ENCODE measurements at places on chromosomes 2 and 18. TPM values are rescaled to one million over a fixed set of nuclear protein-coding genes. Genes with fewer than 3 reads are reported as not detected.

DNA sequence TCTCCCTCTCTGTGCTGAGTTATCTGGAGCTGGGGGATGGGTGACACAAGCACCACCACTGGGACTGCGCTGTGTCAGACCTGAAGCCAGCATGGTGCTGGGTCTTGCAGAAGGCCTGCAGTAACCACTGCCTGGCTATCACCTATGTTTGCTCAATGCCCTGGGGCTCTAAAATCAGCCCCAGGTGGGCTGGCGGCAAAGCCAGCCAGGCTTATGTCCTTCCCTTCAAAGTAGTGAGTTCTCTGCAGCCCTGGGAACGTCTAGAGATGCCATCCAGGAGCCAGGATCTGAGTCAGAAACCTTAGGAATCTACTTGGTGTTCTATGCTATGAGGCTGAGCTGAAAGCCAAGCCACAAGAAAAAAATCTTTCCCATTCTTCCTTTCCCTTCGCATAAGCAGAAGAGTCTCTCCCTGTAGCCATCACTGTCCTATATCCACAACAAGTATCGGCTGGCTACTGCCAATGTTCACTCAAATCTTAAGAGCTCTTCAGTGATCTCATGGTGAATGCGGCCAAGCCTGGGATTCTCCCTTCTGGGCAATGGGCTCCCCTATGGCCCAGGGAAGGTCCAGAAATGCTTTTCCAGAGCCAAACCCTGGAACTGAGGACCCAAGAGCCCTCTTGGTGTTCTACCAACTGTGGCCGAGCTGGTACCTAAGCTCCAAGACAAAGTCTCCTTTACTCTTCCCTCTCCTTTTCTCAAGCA is 248.7 kb downstream of the ZNF385B start:
- H3K4me3 ChIP-seq: no peak overlapping the region
- peaks cover under 1% of the 10 kb centered on the region for H3K4me1 ChIP-seq
- H3K27me3 ChIP-seq: no peaks in the 10 kb centered on the region
- DNase-seq: no peak

DNA sequence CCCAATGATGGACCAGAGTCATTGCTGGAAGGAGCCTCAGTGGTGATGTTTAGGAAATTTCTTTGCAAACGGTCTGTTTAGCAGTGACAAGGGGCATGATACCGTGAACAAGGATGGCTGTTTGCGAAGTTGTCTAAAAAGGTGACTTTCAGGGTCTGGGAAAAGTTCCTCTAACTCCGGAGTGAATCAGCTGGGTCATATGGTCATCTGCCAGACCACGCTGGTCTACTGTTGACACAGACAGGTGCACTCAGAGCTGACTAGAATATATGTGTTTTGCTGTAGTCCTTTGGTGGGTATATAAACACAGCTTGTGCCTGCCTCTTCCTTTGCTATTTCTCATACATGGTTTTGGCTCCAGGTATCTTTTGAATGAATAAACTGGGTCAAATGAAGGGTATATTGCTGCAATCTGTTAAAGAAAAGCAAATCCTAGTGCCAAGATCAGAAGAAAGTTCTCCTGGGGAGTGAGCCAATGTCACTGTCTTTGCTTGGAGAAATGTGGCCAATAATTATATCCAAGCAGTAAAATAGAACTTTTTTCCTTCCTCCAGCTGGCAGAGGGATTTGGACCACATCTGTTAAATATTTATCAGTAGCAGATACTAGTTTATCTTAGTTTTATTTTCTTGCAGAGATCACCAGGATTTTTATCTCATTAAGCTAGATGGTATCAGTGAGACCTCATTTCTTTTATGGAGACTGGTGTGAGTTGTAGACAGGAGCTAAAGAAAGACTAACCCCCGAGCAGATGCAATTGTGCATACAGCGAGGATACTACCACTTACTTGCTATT is 286.0 kb downstream of the TRIB2 start:
- H3K27ac ChIP-seq: no peak overlapping the region
- H3K4me3 ChIP-seq: no peak overlapping the region
- no peaks in the 10 kb centered on the region for H3K4me1 ChIP-seq
- no peaks in the 10 kb centered on the region for H3K27me3 ChIP-seq
- no peaks in the 10 kb centered on the region for H3K36me3 ChIP-seq

GRCh38 chr18:7479756-7480155 is 87.4 kb upstream of the PTPRM start:
- H3K27me3 ChIP-seq: no peaks in the 10 kb centered on the region
- no peaks in the 10 kb centered on the region for H3K36me3 ChIP-seq
- no peak for DNase-seq
- H3K4me3 ChIP-seq: no peak overlapping the region
- no peaks in the 10 kb centered on the region for H3K4me1 ChIP-seq

RAX gene
- not detected for total RNA-seq

GRCh38 chr2:119735565-119735964 is 24.2 kb upstream of the PTPN4 start:
- no peak for DNase-seq
- no peak overlapping the region for H3K27ac ChIP-seq
- no peak overlapping the region for H3K4me3 ChIP-seq
- no peaks in the 10 kb centered on the region for H3K4me1 ChIP-seq

- no peak for DNase-seq
- no peaks in the 10 kb centered on the region for H3K4me1 ChIP-seq
- no peaks in the 10 kb centered on the region for H3K27me3 ChIP-seq
- H3K36me3 ChIP-seq: no peaks in the 10 kb centered on the region
- H3K27ac ChIP-seq: no peak overlapping the region
Measured at GRCh38 chr18:46374850-46375249, 270.7 kb downstream of the HAUS1 start.

DNA sequence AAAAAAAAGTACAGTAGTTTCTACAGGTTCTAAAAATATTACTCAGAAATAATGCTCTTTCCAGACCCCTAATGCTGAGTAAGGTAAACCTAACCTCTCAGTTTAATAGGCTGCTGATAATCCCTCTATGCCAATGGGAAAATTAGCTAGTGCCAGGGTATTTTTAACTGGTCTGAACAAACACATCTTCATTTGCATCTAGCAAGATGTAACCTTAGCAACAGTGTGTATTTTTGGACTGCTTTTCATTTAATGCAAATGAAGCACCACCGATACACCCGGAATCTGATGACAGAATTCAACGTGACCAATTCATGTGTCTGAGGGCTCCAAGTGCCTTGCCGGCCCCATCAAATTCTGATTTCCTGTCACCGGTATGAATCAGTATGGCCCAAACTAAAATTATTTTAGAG is 47.4 kb upstream of the CYRIA start:
- no peaks in the 10 kb centered on the region for H3K27me3 ChIP-seq
- H3K4me3 ChIP-seq: no peak overlapping the region
- no peaks in the 10 kb centered on the region for H3K36me3 ChIP-seq
- H3K27ac ChIP-seq: no peak overlapping the region
- DNase-seq: no peak

LRRTM1 gene
- 0.19 TPM for total RNA-seq

DNA sequence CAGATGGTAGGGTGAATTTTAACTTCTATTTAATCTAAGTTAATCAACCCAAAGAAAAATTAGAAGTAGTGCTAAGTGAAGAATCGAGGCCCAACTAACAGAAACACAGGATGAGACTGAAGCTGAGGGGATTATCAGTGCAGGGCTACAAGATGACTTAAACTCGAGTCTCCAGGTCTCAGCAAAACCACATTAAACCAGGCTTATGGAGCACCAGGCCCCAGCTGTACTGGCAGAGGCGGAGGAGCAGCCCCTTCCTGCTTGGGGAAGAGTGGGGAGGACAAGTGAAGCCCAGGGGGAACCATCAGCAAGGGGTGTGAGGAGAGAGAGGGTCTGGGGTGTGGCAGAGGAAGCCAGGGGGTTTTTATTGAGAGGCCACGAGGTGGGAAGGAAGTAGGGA is 135.9 kb upstream of the EPAS1 start:
- H3K36me3 ChIP-seq: no peaks in the 10 kb centered on the region
- H3K4me3 ChIP-seq: no peak overlapping the region
- DNase-seq: no peak

DNA sequence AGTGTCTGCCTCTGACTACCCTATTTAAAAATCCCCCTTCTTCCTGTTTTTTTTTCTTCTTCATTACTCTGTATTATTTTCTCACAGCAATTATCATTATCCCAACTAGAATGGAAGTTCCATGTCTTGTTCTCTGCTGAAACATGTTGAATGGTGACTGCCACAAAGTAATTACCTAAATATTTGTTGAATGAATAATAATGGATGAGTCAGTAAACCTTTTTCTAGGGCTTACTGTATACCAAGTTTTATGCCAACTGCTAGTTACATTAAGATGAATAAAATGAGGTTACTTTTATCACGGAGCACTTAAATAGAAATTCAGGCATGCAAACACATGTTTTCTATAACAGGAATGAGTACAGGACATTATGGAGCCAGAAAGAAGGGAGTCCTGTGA is 490.6 kb downstream of the THSD7B start:
- H3K36me3 ChIP-seq: no peaks in the 10 kb centered on the region
- no peaks in the 10 kb centered on the region for H3K27me3 ChIP-seq
- no peak overlapping the region for H3K27ac ChIP-seq
- DNase-seq: no peak
- H3K4me3 ChIP-seq: no peak overlapping the region
- no peaks in the 10 kb centered on the region for H3K4me1 ChIP-seq

SETBP1 gene
- 42.4 TPM for total RNA-seq

GRCh38 chr2:48984922-48985321 is 169.4 kb downstream of the FSHR start:
- H3K27ac ChIP-seq: no peak overlapping the region
- no peaks in the 10 kb centered on the region for H3K27me3 ChIP-seq

CYP26B1 gene
- total RNA-seq: 8.8 TPM

DNA sequence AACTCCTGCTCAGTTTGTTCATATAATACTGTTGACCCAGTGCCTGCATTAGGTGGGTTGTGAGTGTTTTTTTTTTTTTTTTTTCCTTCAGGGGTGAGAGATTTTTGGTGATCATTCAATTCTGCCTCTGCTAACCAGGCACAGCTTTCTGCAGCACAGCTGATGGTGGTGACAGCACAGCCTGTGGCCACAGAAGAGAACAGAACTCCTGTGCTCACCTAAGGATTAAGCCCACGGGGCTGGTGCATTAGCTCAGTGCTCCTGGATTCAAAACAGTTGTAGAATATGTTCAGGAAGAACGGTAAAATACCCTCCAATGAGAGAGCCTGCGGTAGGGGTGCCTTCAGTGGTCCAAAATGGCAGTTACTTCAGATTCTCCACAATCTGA is 42.0 kb downstream of the PKP4 start:
- H3K27me3 ChIP-seq: no peaks in the 10 kb centered on the region
- no peaks in the 10 kb centered on the region for H3K36me3 ChIP-seq
- H3K4me3 ChIP-seq: no peak overlapping the region
- no peak for DNase-seq
- H3K27ac ChIP-seq: no peak overlapping the region

GRCh38 chr2:127108090-127108523 is 1.2 kb upstream of the BIN1 start:
- H3K4me3 ChIP-seq: no peak overlapping the region
- H3K36me3 ChIP-seq: no peaks in the 10 kb centered on the region
- no peaks in the 10 kb centered on the region for H3K27me3 ChIP-seq
- no peak overlapping the region for H3K27ac ChIP-seq
- peak; percentile 55 for DNase-seq

DNA sequence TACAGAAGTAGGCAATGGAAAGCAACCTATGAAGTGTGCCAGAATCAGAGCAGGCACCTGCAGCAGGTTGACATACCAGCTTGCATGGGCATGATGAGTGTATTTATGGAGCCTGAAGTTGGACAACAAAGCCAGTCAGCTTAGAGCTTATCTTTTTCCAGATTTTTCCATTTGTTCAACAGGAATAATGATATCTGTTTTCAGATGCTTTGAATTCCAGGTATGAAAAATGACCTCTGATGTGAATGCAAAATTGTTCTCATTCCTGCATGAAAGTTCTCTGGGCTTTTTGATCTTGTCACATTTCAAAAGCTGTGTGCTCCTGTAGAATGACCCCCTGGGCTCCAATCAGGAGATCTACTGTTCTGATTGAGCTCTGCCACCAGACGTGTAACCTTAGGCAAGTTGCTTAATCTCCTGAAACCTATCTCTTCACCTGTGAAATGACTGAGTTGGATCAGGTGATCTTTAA is 38.2 kb upstream of the VIT start:
- no peak overlapping the region for H3K4me3 ChIP-seq
- no peak overlapping the region for H3K27ac ChIP-seq
- H3K36me3 ChIP-seq: no peaks in the 10 kb centered on the region
- DNase-seq: no peak
- H3K27me3 ChIP-seq: no peaks in the 10 kb centered on the region

DNA sequence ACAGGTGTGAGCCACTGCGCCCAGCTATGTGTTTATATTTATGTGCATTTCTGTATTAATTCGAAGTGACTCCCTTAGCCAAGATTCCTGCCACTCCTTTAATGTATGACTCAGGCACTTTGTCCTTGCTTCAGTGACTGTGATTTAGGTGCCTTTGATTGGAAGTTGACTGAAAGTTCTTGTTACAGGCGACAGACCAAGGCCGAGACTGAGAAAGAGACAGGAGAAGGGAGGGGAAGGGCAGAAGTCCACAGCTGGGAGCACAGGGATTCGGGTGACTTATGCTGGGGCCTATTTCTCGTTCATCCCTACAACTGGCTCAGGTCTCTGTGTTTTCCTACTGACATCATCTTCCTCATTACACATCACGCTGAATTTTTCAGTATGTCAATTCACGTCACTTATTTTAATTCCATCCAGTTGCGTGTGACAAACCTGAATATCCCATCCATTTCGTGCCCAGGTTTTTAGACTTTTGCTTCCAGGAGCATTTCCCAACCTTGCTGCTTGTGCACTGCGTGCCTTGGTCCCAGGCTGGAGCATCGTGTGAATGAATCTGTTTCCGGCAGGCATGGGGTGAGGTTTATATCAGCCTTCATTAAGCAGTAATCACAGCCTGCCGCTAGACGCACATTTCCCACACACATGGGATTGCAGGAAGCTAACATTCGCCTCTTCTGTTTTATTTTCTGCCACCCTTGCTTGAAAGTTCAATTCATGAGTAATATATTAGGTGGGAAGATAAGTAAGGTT is 42.4 kb downstream of the TMEM18 start:
- no peak for DNase-seq
- H3K36me3 ChIP-seq: no peaks in the 10 kb centered on the region
- no peak overlapping the region for H3K27ac ChIP-seq

DNA sequence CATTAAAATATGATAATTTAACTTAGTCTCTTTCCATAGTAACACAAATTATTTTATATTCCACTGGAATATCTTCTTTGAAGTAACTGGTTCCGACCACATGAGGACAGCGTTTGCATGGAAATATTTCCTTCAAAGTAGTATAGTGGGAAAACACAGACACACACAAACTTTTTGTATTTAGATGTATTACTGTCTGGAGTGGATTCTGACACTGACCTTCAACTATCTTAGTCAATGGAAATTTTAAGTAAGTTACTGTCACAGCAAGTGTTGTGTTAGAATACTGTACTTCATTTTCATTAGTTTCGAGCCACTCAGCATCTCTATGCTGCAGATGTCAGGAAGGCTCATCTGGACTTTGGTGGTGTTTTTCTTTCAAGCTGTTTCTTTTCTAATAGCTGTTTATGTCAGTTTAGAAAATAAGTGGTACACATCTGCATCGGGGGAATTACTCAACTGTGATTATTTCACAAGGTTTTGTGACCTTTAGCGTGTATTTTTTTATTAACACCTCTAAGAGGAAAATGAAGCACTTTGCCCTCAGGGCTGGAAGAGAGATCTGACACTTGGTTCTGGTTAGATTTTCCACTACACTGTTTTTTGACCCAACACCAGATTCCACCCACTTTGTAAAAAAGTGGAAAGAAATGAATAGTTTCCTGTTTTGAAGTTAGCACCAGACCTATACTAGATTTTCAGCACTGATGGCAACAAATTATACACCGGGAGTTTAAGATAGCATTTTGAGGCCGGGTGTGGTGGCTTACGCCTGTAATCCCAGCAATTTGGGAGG is 18.9 kb upstream of the THOC1 start:
- no peaks in the 10 kb centered on the region for H3K27me3 ChIP-seq
- DNase-seq: no peak
- H3K4me1 ChIP-seq: no peaks in the 10 kb centered on the region
- H3K27ac ChIP-seq: no peak overlapping the region

All from aorta (tissue), 5 donors.